ENCODE measurements at places on chromosomes 7 and 10.

DNA sequence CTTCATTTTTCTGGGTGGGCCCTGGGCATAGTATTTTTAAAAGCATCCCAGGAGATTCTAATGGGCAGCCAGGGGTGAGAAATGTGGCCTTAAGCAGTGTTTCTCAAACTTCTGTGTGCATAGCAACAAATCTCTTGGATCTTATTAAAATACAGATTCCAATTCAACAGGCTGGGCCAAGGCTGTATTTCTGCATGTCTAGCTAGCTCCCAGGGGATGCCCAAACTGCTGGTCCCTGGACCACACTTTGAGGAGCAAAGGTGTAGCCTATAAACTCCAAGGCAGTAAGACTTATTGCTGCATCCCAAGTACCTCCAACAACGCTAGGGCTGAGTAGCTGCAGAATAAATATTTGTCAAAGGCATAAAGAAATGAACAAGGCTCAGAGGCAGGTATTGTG is 292.9 kb upstream of the ZMIZ1 start:
- DNase-seq = no peak

GRCh38 chr10:59857049-59857448 is 49.3 kb downstream of the CCDC6 start:
- DNase-seq = no peak

DNA sequence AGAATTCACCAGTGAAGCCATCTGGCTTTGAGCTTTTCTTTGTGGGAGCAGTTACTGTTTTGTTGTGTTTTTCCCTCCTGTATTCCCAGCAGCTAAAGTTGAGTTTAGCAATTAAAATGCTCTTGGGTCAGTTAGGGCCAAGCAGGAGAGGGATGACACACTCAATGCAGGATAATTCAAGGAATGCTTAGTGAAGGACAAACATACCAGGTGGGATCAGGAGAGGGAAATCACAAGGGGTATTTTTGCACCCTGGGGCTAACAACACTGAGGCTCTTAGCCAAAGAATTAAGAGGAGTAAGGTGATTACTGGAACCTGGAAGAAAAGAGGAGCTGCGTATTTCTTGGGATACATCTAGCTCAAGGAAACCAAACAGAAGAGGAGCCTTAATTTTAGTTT is 82.4 kb upstream of the KCND2 start:
- no peak for DNase-seq

- no peak for DNase-seq
Measured at GRCh38 chr7:44281811-44282600, 43.4 kb downstream of the CAMK2B start.

- DNase-seq = no peak
Measured at GRCh38 chr7:18399436-18400235, 95.9 kb upstream of the HDAC9 start.

GRCh38 chr10:125084614-125085257 is 75.6 kb downstream of the CTBP2 start:
- no peak for DNase-seq

DNA sequence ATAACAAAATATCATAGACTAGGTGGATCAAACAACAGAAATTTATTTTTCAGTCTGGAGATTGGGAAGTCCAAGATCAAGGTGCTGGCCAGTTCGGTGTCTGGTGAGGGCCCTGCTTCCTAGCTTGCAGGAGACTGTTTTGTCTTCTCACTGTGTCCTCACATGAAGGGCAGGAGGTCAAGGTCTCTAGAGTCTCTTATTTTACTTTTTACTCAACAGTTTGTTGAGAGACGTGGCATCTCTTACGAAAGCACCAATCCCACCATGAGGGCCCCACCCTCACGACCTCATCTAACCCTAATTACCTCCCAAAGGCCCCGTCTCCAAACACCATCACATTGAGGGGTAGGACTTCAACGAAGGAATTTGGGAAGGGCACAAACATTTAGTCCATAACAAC is 41.2 kb upstream of the SORBS1 start:
- no peak for DNase-seq

DNA sequence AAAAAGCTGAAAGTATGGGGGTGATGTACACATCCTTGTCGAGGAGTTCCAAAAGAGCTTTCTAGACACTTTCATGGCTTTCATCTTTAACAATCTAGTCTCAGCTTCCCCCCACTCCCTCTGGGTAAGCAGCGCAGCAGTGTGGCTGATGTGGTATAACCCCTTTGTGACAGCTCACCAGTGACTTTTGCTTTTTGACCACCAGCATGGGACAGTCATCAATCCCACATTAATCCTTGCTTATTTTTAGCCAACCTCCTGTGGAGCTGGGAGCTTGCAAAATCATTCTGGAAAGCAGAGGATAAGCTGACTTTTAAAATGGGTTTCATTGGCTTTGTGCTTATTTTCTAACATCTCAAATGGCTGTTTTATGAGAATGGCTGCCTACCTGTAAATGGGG is 272.7 kb downstream of the HDAC9 start:
- no peak for DNase-seq

- DNase-seq = no peak
Measured at GRCh38 chr10:128568041-128568440, 441.8 kb upstream of the MKI67 start.

GRCh38 chr7:114875186-114875585 is 46.7 kb upstream of the MDFIC start:
- no peak for DNase-seq

DNA sequence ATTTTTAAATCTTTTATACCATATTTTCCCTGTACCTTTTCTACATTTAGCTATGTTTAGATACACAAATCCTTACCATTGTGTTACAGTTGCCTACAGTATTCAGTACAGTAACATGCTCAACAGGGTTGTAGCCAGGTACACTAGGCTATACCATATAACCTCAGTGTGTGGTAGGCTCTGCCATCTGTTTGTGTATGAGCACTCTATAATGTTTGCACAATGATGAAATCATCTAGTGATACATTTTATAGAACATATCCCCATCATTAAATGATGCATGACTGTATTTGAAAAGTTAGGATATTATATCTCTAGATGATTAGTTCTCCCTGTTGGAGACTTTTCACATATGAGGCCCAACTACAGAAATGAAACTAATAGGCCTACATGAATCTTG is 188.6 kb downstream of the STK31 start:
- DNase-seq = no peak

- no peak for DNase-seq
Measured at GRCh38 chr7:19066170-19066569, 51.3 kb downstream of the TWIST1 start.

DNA sequence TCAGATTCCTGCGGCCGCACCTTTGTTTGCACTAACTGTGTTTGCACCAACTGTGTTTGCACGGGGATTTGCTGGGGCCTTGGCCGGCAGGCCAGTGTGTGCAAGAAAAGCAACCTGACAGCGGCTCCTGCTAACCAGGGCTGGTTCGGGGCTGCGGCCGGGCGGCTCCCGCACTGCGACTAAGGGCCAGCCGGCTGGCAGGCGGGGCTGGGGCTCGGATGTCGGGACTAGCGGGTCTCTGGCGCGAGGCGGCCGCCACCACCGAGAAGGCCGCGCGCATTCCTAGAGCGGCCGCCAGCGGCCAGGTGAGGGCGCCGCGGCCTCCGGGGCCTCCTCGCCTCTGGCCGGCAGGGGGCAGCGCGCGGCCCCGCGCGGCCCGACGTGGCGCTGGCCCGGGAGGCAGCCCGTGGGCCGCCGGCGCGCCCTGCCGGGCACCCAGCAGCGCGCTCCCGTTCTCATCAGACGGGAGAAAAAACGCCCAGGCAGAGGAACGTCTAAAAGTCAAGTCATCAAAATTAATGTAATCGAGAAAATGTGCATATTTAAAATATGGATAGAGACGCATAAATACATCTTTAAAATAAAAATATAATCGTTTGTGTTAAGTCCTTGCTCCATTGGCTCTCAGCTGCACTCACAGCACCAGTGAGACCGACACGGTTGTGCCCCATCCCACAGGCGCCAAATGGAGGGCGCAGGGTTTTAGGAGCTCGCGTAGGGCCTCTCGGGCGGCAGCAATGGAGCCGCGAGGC is 38.5 kb downstream of the ZNF777 start:
- DNase-seq = no peak

GRCh38 chr10:96756111-96756903 is 36.0 kb upstream of the PIK3AP1 start:
- DNase-seq = no peak

DNA sequence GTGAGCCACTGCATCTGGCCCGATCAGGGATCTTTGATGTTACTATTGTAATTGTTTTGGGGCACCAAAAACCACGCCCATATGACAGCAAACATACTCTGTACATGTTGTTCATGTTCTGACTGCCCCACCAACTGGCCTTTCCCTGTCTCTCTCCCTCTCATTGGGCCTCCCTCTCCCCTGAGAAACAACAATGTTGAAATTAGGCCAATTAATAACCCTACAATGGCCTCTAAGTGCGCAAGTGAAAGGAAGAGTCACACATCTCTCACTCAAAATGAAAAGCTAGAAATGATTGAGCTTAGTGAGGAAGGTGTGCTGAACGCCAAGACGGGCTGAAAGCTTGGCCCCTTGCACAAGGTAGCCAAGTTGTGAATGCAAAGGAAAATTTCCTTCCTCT is 50.3 kb upstream of the SDK1 start:
- no peak for DNase-seq

GRCh38 chr7:78493401-78493800 is 694.8 kb downstream of the PHTF2 start:
- no peak for DNase-seq

- DNase-seq = no peak
Measured at GRCh38 chr7:45211066-45211465, 53.5 kb downstream of the RAMP3 start.

GRCh38 chr10:47297866-47298540 is 2.0 kb upstream of the GDF10 start:
- no peak for DNase-seq

DNA sequence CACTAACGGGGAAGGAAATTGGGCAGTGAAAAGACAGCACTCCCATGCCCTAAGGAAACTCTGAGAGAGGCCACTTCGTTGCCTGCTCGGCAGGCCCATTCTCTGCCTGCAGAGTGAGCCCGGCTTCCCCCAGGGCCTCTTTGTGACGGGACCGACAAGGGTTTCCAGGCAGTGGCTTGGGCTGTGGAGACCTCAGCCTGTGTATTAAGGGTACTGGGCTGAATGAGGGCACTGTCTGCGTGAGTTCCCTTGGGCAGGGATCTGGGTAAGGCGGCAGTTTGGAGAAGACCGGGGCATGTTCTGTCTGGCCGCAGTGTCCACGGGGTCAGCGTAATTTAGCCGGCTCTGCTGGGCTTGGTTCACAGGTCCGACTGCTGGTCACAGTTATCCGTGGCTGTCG is 237.2 kb downstream of the MGMT start:
- no peak for DNase-seq

DNA sequence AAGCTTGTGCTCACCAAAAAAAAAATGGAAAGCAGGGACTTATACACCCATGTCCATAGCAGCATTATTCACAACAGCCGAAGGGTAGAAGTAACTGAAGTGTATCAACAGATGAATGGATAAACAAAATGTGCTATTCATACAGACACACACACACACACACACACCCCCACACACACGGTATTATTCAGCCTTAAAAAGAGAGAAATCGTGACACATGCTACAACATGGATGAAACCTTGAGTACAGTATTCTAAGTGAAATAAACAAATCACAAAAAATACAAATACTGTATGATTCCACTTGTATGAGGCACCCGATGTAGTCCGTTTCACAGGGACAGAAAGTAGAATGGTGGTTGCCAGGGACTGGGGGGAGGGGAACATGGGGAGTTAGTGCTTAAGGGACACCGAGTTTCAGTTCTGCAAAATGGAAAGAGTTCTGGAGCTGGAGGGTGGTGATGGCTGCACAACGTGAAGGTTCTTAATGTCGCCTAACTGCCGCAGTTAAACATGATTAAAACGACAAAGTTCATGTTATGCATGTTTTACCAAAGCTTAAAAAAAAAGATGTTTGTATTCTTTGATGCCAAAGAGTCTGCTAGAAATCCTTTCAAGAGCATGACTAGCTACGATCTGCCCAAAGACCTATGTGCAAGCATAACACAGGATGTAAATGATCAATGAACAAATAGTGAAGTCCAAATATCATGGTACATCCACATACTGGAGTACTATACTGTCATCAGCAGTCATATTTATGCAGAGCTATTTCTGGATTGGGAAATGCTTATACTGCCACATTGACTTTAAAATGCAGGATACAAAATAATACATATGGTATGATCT is 7.2 kb downstream of the TNS3 start:
- no peak for DNase-seq

GRCh38 chr7:13829914-13830900 is 159.3 kb downstream of the ETV1 start:
- no peak for DNase-seq

GRCh38 chr7:138382862-138383565 is 77.0 kb upstream of the TRIM24 start:
- no peak for DNase-seq

DNA sequence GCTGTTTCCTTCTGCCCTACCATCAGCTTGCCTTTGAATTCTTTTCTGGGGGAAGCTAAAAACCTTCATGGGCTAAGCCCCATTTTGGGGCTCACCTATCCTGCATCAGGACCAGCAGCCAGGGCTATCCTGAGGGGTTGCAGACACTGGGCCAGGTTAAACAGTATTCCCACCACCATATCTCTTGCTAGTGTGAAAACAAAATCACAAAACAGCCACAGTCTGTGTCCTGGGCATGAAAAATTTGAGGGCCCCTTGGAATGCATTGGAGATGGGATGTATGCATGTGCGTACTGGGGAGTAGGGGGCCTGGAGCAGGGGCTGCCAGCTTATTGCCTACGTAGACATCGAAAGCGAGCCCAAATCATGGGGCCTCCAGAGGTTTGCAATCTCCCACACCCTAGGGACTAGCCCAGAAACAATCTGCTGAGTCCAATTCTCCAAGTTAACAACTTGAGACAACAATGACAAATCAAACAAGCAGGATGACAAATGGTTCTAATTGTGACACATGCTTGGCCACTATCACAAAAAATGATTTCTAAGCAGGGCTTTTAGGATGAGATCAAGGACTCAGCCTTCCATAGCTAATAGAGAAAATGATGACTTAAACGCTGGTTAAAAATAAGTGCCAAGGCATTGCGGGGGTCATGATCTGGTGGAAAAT is 557.1 kb downstream of the KCNMA1 start:
- no peak for DNase-seq

GRCh38 chr10:128029731-128030369 is 96.4 kb downstream of the MKI67 start:
- no peak for DNase-seq

DNA sequence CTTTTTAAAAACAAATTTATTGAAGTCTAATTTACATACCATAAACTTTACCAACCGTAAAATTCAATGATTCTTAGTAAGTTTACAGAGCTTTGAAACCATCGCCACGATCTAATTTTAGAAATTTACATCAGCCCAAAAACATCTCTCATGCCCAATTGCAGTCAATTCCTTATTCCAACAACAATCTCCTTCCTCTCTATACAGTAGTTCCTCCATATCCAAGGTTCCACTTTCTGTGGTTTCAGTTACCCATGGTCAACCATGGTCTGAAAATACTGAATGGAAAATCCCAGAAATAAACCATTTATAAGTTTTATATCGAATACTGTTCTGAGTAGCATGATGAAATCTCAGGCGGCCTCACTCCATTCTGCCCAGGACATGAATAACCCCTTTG is 183.4 kb upstream of the ADCY1 start:
- DNase-seq = no peak

Measured in C1 segment of cervical spinal cord (tissue), 14 donors.